ENCODE measurements at places on chromosomes 6 and 20. TPM values are rescaled to one million over a fixed set of nuclear protein-coding genes. Genes with fewer than 3 reads are reported as not detected.

DNA sequence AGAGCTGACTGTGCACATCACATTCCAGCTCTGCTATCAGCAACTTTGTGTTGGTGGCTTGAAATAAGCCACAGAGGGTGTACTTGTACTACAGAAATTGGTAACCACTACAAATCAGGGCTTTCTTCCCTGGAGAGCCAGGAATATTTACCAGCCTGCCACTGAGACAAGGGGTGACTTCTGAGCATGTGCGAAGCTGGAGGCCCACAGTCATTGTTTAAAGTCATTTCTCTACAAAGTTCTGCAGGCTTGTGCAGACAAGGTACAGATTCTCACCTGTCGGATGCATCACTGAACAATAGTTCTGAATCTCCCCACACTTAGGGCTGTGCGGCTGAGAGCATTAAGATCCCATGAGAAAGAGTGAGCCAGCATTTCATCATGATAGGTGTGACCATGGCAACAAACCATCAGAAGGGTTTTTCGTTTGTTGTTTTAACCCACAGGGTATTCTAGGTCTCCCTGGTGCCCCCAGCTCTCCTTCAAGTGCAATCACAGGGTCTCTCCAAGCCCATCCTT, 292.8 kb downstream of the CDC5L start:
- no peaks in the 10 kb centered on the region for H3K36me3 ChIP-seq
- no peak for DNase-seq
- no peak overlapping the region for H3K4me3 ChIP-seq

DNA sequence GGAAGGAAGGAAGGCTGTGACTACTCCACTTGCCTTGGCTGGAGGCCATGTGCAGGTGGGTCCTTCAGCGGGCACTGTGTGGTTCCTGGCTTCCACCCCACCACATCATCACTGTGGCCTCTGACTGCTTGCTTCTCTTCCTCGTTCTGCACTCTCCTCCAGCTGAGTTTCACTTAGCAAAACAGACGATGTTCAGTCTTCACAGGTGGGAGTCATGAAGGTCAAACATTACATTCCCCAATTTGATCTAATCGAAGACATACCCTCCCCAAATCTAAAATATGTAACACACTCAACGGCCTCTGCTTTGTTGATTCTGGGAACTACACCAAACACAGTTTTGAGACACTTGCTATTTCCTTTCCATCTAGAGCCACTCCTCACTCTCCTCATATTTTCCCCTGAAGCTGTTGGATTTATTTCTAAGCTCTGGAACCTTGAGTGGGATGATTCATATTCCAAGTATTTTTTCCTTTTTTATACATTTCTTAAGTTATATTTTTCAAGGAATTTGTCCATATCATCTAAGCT, 132.5 kb upstream of the FOXA2 start:
- H3K4me3 ChIP-seq, result no peak overlapping the region
- 0 out of 2 replicates have a peak, but pooled peaks cover 2% of the 10 kb centered on the region for H3K4me1 ChIP-seq
- peaks cover 3% of the 10 kb centered on the region for H3K27me3 ChIP-seq
- DNase-seq, result peak; percentile 7

GRCh38 chr6:119065955-119066354, 12.5 kb downstream of the FAM184A start:
- H3K4me3 ChIP-seq, result no peak overlapping the region
- no peak for DNase-seq

The NKAPL gene
- total RNA-seq, result 0.83 TPM

DNA sequence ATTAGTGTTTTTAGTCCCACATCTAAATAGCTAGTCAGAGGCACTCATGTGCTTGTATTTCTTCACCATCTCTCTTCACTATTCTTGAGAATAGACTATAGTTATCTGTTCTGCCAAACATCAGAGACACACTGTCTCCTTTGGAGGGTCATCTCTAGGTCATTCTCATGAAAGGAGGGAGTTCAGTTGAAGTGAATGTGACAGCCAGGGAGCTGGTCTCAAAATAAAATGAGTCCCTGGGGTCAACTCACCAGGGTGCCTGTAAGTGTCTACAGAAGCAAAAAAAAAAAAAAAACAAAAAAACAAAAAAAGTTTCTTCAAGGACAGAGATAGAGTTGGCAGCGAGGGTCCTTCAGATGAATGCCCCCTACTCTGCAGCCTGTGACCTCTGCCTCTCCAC, 171.0 kb downstream of the ID4 start:
- no peaks in the 10 kb centered on the region for H3K27me3 ChIP-seq
- H3K4me1 ChIP-seq, result no peaks in the 10 kb centered on the region
- no peak overlapping the region for H3K27ac ChIP-seq
- DNase-seq, result no peak

DNA sequence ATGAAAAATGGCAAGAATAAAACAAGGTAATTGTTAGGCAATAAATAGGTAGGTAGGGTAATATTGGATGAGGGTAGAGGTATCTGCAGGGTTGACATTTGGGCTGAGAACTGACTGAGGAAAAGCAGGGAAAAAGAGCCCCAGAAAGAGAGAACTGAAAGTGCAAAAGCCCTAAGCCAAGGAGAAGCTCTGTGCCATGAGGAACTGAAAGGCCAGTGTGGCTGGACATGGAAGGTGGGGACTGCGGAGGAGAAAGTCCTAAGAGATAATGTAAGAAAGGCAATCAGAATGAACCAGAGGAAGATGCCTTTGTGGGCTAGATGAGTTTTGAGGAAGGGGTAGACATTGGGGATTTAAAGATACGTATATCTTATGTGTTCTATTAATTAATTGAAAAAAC, 9.9 kb upstream of the HIVEP2 start:
- H3K27me3 ChIP-seq, result no peaks in the 10 kb centered on the region
- H3K27ac ChIP-seq, result no peak overlapping the region
- no peaks in the 10 kb centered on the region for H3K4me1 ChIP-seq
- H3K4me3 ChIP-seq, result no peak overlapping the region

GRCh38 chr6:119902681-119903080, 553.1 kb upstream of the MAN1A1 start:
- H3K27me3 ChIP-seq, result no peaks in the 10 kb centered on the region
- H3K27ac ChIP-seq, result no peak overlapping the region
- H3K36me3 ChIP-seq, result no peaks in the 10 kb centered on the region

- H3K4me1 ChIP-seq, result peaks cover 2% of the 10 kb centered on the region
- H3K27me3 ChIP-seq, result no peaks in the 10 kb centered on the region
- no peaks in the 10 kb centered on the region for H3K36me3 ChIP-seq
These were observed 128.0 kb upstream of the FAM83B start for GRCh38 chr6:54718541-54719023.

DNA sequence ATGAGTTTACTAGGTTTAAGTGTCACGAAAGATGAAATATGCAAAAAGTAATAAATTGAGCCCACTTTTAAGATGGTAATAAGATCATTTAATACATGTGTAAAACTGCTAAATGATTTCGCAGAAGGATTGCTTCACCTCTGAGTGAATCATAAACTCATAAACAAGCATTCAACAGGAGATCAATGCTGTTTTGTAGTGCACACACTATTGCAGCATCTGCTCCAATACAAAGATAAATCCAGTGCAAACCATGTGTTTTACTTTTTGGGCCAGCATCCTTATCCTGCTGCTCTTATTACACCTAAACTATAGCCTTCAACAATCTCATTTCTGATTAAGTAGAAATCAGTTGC, 400.1 kb downstream of the NKAIN2 start:
- no peaks in the 10 kb centered on the region for H3K27me3 ChIP-seq
- no peak overlapping the region for H3K4me3 ChIP-seq
- H3K36me3 ChIP-seq, result no peaks in the 10 kb centered on the region
- DNase-seq, result no peak

The ZSCAN31 gene
- total RNA-seq, result 4.2 TPM

DNA sequence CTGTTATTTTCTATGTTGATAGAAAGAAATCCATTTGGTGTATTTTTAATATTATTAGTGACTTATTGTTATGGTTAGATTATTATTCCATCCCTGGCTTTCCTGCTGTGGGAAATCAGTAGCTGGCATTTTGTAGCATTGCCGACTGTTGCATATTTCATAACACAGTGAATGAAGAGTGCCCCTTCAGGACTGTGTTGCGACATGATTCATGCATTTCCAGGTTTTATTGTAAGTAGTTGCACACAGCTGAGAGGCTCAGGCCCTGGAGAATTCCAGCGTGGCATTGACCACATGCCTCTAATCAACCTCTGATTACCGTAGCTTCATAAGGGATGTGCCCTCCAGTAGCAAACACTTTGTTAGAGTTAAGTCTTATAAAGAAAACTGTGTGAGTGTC, 263.9 kb downstream of the FARS2 start:
- no peaks in the 10 kb centered on the region for H3K36me3 ChIP-seq
- no peak overlapping the region for H3K27ac ChIP-seq

DNA sequence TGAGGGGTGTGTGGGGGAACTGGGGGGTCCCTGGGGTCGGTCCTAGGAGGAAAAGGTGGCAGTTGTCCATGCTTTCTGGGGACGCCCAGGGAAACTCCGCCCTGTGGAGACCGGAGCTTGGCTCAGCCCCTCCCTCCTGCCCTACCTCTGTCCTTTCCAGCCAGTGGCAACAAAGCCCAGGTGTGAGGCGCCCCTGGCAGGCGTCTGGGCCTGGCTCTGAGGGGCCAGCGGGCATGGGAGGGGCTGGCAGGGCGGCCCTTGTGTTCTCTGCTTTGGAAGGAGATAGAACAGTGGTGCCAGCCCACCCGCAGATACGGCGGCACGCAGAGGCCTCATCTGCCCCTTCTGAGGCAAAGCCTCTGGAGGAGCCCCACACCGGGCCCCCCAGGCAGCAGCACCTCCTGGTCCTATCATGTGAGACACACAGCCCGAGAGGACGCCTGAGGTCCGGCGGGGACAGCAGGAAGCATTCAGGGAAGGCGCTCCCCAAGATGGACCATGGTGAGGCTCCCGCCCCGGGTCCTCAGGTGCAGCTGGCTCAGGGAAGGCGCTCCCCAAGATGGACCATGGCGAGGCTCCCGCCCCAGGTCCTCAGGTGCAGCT, 47.9 kb downstream of the YTHDF1 start:
- no peaks in the 10 kb centered on the region for H3K4me1 ChIP-seq
- no peak for DNase-seq
- H3K36me3 ChIP-seq, result no peaks in the 10 kb centered on the region
- H3K27me3 ChIP-seq, result peaks cover 44% of the 10 kb centered on the region
- H3K4me3 ChIP-seq, result no peak overlapping the region

The SIRPB2 gene
- total RNA-seq, result not detected

The OTOR gene
- not detected for total RNA-seq

GRCh38 chr6:36914227-36914794, 28.6 kb downstream of the C6orf89 start:
- H3K4me3 ChIP-seq, result no peak overlapping the region
- H3K27ac ChIP-seq, result no peak overlapping the region
- peaks cover 26% of the 10 kb centered on the region for H3K4me1 ChIP-seq

The FAM209A gene
- total RNA-seq, result not detected

The RAET1E gene
- not detected for total RNA-seq

DNA sequence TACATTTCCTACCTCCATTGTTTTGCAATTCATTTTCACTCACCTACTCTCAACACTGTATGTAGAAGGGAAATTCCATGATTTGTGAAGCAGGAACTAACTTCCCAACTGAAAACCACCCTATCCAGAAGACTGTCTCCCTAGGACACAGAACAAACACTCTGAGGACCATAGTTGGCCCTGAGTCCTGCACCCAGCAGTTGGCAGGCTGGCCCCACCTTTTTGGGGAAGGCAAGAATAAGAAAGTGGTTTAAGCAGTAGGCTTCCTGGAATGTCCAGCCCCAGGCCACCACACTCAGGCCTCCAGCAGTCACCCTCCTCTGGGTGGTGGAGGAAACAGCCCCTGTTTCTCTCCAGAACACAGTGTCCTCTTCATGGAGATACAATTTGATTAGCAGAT, 258.8 kb downstream of the ARHGAP18 start:
- no peak overlapping the region for H3K4me3 ChIP-seq
- no peaks in the 10 kb centered on the region for H3K27me3 ChIP-seq
- no peak overlapping the region for H3K27ac ChIP-seq
- DNase-seq, result no peak
- no peaks in the 10 kb centered on the region for H3K4me1 ChIP-seq
- H3K36me3 ChIP-seq, result no peaks in the 10 kb centered on the region

DNA sequence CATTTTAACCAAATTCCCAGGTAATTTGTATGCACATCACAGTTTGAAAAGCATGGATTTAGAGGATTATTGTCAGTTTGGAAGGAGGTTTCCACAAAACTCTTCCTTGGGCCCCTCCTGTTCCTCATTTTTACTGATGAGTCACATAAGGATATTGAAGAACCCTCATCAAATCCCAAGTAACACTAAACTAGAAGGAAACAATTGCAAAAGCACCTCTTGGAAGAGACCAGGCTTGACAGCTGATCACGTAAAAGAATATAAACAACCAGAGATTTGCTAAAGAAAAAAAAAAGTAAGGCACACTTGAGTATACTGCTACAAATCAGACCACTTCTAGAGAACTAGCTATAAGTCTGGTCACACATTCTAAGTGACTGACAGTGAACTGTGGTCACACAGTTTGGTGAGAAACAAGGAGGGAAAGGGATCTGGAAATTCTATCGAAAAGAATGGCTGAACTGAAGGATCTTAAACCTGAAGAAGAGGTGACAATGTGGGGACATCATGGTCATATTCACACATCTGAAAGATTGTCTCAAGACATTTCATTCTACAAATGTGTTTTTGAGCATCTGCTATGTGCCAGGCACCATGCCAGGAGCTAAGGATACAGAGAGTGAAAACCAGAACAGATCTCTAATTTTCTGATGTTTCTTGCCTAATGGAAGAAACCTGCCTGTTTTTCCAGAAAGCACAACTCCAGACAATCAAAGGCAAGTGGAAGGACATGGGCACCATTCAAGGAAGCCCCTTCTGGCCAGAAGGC, 24.1 kb downstream of the ZHX3 start:
- no peak overlapping the region for H3K4me3 ChIP-seq
- H3K27ac ChIP-seq, result peak overlapping the region; percentile 20
- peaks cover 12% of the 10 kb centered on the region for H3K4me1 ChIP-seq
- DNase-seq, result peak; percentile 78
- no peaks in the 10 kb centered on the region for H3K36me3 ChIP-seq
- H3K27me3 ChIP-seq, result no peaks in the 10 kb centered on the region

The SLC16A10 gene
- not detected for total RNA-seq

DNA sequence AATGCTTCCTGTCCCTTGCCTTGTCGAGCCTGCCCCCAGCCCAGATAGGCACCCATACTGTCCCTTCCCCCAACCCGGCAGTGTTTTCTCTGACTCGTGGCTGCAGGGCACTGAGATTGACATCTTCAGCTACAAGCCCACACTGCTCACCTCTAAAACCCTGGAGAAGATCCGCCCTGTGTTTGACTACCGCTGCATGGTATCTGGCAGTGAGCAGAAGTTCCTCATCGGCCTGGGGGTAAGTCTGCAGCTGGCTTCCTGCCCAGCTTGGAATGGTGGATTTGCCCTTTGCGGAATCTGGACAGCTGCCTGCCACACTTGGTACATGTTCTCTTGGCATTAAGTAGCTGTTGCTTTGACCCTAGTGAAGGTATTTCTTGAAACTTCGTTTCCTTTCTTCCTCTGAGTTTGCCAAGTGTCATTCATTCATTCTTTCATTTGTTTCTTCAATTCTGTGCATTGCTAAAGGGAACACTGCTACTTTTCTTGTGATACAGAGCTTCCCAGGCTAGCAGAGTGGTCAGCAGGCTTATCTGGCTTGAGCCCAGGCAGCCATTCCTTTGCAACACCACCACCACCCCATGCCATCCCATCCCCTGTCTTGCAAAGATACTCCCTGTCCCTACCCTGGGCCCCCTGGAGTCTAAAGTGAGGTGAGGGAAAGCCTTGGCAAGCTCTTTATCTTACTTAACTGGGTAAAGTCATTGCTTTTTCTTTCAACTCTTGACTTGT, 26.2 kb downstream of the CCDC167 start:
- H3K27me3 ChIP-seq, result no peaks in the 10 kb centered on the region
- peaks cover 51% of the 10 kb centered on the region for H3K36me3 ChIP-seq
- H3K27ac ChIP-seq, result no peak overlapping the region

Measured in IMR-90 (cell line).